ENCODE measurements at places on chromosomes 16 and 17.

GRCh38 chr16:86519007-86519648 lies 8.8 kb downstream of the FOXF1 start:
- DNase-seq: no peak

GRCh38 chr16:86949116-86949515 lies 368.1 kb downstream of the C16orf95 start:
- DNase-seq: no peak

DNA sequence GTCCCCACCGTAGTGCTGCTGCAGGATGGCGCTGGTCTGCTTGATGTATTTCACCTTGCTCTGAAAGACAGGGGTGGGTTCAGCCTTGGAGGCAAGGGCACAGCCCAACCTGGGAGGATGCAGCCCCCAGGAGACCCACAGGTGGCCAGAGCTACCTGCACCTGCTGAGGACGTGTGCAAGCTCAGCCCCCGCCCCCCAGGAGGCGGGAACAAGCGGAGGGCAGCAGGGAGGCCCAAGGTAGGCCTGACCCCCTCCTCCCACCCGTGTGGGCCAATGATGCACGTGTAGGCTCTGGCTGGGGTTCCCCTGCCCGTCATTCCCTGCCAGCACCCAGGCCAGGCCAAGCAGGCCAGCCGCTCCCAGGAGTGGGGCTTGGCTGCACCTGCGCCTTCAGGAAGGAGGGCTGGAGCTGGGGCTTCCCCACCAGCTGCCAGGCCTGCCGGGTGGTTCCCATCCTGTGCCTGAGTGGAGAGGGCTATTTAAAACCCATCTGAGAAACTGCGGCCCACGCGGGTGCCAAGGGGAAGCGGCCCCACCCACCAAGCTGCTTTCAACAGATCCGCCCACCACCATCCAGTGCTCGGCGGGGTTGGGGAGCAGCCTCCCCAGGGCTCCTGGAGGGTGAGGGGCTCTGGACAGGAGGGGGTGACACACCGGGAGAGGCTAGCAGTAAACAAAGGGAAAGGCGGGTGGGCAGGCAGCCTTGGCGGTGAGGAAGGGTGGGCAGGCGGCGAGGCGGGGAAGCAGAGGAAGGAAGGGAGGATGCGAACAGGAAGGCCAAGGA lies 3.8 kb downstream of the NTHL1 start:
- DNase-seq: no peak

DNA sequence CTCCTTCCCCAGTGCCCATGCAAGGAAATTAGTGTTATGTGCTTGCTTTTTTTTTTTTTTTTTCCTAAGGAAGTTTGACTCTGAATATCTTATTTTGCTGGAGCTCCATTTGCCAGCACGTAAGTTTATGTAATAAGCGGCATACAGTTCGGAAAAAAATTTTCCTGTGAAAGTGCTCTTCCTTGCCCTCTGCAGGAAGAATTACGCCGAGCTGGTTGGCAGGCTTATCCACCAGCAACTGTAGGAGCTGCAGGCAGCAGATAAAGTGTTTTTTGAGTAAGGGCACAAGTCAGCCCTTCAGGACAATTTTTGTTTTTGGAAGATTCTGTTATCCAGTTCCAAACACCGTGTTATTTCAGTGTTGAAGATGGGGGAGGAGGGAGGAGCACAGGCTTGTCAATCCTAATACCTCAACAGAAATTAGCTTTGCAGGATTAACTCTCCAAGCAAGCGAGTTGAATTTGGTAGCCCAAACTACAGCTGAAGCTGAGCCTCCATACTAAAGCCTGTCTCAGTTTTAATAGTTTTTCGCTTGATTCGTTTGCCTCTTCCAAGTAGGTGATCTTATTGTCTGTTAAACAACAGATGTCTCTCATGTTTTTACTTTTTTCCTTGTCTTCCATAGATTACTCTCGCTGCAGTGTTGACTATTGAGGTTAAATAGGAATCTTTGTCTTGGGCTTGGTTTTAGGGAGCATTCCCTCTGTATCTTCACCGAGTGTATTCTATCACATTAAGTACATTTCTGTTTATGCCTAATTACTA lies 1.1 kb downstream of the SPECC1 start:
- no peak for DNase-seq

DNA sequence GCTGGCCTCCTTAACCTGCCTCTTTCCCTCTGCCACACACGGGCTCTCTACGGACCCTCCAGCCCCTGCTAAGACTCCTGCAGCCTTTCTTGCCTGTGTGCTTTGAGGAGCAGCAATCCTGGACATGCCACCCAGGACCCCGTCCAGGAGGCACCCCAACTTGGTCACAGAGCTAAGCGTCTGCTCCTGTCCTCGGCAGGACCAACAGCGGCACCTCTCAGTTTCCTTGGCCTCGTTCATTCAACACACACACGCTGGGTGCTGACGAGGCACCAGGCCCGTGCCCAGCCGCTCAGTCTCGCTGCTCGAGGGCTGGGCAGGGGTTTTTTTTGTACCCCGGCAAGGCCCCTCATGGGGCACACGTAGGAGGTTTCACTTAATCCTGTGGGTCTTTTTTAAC lies 15.2 kb downstream of the RPH3AL start:
- no peak for DNase-seq

DNA sequence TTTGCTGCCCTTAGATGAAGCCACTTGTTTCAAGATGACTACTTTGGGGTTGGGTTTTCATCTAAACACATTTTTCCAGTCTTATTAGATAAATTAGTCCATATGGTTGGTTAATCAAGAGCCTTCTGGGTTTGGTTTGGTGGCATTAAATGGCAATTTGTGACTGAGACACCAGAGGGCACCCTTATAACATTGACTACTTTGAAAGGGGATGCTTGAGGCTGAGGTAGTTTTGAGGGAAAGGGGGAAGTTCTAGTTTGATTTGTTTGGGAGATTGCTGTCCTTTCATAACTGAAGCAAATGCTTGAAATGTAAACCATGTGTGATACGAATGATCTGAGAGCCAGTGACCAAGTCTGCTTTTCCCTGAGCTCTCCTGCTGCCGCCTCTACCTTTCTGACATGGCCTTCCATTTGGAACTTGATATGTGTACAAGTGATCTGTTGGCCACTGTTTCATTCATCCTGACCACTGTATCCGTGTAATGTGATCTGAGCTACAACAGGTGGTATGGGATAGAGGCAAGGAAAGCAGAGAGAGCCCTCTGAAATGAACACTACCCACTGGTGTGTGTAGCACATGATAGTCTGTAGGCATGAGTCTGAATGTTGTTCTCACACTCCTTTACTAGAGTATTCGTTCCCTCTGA lies 5.8 kb upstream of the RARA start:
- DNase-seq: no peak

DNA sequence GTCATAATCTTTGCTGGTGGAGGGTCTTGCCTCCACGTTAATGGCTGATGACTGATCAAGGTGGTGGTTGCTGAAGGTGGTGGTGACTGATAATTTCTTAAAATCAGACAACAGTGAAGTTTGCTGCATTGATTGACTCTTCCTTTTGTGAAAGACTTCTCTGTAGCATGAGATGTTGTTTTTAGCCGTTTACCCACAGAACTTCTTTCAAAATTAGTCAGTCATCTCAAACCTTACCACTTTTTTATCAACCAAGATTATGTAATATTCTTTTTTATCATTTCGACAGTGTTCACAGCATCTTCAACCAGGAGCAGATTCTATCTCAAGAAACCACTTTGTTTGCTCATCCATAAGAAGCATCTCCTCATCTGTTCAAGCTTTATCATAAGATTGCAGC lies 5.9 kb downstream of the UQCRC2 start:
- DNase-seq: no peak

- DNase-seq: no peak
These were observed 56.6 kb downstream of the BAHCC1 start for GRCh38 chr17:81451823-81452222.

- DNase-seq: no peak
These were observed 40.6 kb upstream of the CPNE2 start for GRCh38 chr16:57051696-57052228.

GRCh38 chr17:82080048-82080788 lies 14.6 kb upstream of the DUS1L start:
- no peak for DNase-seq

- peak; percentile 48 for DNase-seq
These were observed 44.4 kb upstream of the MED13 start for GRCh38 chr17:62109378-62109902.

- no peak for DNase-seq
These were observed 19.7 kb downstream of the GINS3 start for GRCh38 chr16:58411736-58412614.

- no peak for DNase-seq
These were observed 31.3 kb downstream of the ZC3H18 start for GRCh38 chr16:88601313-88602036.

DNA sequence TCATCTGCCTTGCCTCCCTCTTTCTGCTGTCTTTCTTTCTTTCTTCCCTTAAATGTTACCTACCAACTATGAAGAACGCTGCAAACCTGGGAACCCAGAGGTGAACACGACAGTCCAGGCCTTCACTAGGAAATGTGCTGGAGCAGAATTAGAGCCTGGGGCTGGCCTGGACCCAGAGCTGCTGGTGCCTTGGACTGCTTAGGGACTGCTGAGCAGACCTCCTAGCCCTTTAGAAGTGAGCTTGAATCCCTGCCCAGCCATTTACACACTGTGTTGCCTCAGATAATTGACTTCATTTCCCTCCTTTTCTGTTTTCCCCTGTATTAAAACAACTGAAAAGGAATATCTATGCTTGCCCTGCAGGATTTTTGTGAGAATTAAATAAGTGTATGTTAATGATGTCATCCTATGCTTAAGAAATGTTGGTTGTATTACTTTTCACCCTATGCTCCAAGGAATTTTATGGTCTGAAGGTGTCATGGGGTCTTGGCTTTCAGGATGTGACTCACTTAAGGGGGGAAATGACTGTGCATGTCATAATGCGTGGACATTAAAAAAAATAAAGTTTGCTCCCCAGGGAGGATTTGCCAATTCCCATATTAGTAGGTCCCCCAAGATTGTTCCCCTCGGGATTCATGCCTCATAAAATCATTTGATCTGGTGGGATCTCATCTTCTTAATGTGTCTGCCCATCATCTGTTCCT lies 11.5 kb downstream of the CDH13 start:
- DNase-seq: no peak

GRCh38 chr17:66829386-66829864 lies 5.5 kb upstream of the CACNG5 start:
- no peak for DNase-seq

GRCh38 chr16:28011971-28012445 lies 51.5 kb downstream of the GSG1L start:
- DNase-seq: no peak

- no peak for DNase-seq
These were observed at the start of gene NOXO1 for GRCh38 chr16:1981398-1981836. NOXO1 (minus strand) TSS chr16:1981469; CDS start chr16:1981179, 290 bp downstream.

DNA sequence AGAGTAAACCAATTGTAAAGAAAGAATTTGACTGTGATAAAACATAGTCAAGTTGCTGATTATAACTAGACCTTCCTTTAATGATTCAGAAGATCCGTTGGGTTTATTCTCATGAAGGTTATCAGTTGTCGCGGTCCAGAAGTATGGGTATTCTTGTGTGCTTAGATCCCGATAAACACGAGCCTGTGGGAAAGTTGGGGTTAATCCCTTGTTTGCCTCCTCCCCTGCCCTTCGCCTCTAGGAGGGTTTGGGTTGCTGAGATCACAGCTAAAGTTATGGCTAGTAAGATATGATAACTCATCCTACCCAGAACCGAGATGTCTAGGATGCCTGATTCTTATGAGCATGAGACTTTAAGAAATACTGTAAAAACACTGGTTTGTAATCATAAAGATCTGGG lies 66.8 kb downstream of the GPRC5B start:
- DNase-seq: no peak

- DNase-seq: no peak
These were observed at the start of gene NPTX1 for GRCh38 chr17:80475910-80476876. NPTX1 (minus strand) TSS chr17:80476607; CDS start chr17:80476446, 161 bp downstream.
